ENCODE measurements at places on chromosomes 1 and 21.

- no peak for DNase-seq
Observed at GRCh38 chr1:10398278-10398733, 558 bp upstream of the PGD start.

GRCh38 chr1:175188936-175189335 lies 3.6 kb downstream of the KIAA0040 start:
- no peak for DNase-seq

- DNase-seq, result no peak
Observed at GRCh38 chr1:62991152-62991551, 207.2 kb downstream of the ATG4C start.

DNA sequence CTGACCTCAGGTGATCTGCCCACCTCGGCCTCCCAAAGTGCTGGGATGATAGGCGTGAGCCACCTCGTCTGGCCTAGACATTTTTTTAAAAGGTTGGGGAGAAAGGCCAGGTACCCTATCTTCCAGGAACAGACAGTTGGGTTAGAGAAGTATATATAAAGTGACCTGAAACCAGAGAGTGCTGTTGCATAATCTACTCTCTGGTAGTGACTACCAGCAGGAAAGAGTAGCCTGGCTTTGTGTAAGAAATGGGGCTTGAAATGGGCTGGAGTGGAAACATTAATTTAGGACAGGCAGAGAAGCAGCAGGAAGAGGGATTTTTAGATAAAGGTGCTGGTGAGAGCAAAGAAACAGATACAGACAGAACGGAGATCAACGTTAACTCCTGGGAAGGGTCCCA lies 125.8 kb upstream of the HOOK1 start:
- DNase-seq, result no peak

DNA sequence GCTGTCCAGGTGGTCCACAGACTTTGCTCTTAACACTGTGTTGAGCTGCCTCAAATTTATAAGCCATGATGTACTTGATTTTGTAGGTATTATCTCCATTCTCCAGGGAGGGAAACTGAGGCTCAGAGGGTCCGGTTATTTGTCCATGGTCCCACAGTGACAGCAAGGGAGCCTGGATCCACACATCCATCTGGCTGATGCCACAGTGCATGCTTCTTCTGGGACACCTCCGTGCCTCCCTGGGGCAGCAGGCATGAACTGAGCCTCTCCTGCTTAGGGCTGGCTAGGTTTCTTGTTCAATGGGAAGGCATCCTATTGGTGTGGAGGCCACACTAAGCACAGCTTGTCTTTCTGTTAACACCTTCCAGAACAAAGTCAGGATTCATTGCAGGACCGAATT lies 317.3 kb downstream of the AJAP1 start:
- no peak for DNase-seq
